ENCODE measurements at places on chromosomes 6 and 20.

DNA sequence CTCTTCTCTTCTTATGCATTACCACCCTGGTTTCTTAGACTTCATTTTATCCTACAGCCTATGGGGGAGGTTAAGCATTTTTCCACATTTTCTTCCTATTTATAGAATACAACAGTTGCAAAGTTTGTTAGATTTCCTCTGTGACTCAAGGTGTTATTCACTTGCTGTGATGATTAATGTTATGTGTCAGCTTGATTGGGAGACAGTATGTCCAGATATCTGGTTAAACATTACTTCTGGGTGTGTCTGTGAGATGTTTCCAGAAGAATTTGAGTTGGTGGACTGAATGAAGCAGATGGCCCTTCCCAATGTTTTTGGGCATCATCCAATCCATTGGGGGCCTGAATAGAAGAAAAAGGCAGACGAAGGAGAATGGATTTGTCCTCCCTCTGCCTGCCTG lies 131.3 kb downstream of the C6orf118 start:
- DNase-seq = no peak

GRCh38 chr6:4128748-4129147 lies 6.6 kb downstream of the ECI2 start:
- no peak for DNase-seq

- no peak for DNase-seq
These were observed 33.4 kb downstream of the CEBPB start for GRCh38 chr20:50224052-50224451.

- DNase-seq = no peak
These were observed 128.9 kb upstream of the BEND3 start for GRCh38 chr6:107244082-107244741.

GRCh38 chr20:54103067-54103761 lies 32.8 kb upstream of the BCAS1 start:
- DNase-seq = peak; percentile 90

- DNase-seq = no peak
These were observed 79.8 kb downstream of the VEGFA start for GRCh38 chr6:43849844-43850243.

DNA sequence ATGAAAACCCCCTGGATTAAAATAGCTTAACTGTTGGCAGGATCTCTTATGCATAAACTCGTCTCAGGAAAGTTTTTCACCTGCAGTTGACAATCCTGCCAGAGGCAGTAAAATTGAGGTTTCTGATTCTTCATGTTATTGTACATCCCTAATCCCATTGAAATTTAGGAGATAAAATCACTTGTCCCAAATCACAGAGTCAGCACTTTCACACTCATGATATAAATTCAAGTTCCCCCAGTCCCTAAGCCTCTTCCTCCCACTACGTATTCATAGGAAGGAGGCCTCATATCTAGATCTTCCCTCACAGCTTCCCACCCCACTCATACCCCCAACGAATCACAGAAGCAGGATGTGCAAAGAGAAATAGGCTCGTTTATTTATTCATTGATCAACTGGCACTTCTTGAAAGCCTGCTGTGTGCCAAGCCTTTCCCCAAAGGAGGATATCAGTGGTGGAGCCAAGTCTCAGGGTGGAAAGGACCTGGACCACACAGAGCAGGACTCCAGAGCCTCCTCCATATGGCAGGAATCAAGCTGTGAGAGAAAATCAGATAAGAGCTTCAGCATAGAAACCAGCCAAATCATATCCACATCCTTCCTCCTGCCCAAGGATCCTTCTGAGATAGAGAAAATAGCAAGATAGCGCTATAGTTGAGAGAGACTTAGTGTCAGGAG lies 2.3 kb downstream of the SLPI start:
- DNase-seq = no peak

GRCh38 chr6:8785223-8785622 lies 349.9 kb upstream of the SLC35B3 start:
- no peak for DNase-seq

GRCh38 chr6:13427316-13427715 lies 60.1 kb downstream of the GFOD1 start:
- DNase-seq = peak; percentile 33

DNA sequence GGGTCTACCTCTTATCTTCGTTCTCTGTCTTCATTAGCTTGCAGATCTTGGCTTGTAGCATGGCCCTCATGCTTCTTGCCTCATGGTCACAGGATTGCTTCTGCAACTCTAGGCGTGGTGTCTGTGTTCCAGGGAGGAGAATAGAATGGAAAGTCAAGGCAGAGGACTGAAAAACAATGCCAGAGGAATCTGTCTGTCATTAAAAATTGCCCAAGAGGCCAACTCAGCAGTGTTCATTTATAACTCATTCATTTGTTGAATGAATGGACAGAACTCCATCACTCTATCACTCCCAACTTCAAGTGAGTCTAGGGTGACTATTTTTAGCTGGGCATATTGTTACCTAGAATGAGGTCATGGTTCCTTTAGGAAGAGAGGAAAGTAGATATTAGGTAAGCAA lies 179.6 kb downstream of the UST start:
- DNase-seq = no peak

DNA sequence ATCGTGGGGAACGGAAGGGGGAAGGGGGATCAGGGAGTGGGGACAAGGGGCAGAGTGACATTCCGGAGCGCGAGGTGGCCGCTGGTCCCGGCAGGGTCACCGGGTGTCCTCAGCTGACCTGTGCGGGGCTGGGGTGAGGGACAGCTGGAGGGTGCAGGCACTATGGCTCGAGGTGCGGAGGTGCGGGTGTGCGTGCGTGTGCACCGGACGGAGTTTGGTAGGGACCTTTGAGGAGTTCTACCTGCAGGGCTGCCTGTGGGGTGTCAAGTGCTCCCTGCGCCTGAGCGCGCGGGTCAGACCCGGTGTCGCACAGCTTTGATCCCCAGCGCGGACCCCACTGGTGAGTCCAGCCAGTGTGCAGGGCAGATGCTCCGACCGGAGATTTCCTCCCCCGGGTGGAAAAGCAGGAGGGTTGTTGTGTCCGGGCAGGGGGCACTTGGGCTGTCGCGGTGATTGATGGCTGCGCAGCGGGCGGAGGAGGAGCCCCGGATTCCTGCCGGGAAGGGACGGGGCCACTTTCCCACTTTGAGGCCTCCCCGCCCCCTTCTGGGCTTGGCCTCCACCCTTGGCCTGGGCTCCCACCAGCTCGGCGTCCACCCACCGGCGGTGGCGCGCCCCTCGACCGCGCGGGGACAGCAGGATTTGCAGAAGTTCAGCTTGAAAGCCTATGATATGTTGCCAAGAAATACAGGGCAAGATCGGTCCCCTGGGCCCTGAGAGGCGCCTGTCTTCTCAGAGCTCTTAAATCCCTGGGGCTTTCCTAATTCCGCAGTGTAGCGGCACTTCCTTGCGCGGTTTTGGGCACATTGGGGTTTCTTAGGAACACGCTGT lies 658 bp downstream of the RIN2 start:
- no peak for DNase-seq

GRCh38 chr6:50847890-50848594 lies 29.4 kb downstream of the TFAP2B start:
- DNase-seq = no peak

DNA sequence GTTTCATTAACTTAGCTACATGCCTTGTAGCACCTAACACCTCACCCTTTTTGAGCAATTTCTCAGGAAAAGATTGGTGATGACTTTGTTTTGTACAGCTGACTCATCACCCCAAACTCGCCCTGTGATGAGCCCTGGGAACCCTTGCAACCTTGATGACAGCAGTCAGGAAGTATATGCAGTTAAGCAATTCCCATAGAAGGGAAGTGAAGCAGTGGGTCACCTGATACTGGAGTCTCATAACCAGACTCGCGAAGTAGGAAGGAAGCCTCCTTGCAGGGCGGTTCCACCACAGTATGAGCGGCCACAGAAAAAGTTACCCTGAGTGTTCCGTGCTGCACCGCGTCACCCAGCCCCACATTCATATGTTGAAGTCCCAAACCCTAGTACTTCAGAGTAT lies 82.0 kb upstream of the EDN1 start:
- peak; percentile 47 for DNase-seq

- DNase-seq = no peak
These were observed 20.8 kb downstream of the ULBP3 start for GRCh38 chr6:150048099-150048498.

GRCh38 chr6:158371261-158371660 lies 59.0 kb downstream of the TULP4 start:
- no peak for DNase-seq

GRCh38 chr6:142400495-142400894 lies 98.7 kb downstream of the ADGRG6 start:
- no peak for DNase-seq

DNA sequence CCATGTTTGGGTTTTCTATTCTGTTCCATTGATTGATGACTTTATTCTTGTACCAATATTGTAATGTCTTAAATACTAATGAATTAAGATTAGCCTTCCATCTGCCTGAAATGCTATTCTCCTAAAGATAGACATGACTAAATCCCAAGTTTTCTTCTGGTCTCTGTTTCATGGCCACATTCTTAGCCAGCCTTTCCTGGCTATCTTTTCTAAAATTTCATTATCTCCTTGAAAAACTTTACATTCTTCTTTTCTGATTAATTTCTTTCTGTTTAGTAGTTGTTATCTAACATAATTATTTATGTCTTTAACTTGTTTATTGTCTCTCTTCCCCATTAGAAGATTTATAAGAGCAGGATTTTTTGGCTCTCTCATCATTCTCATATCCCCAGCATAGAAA lies 4.4 kb upstream of the PRIM2 start:
- no peak for DNase-seq

DNA sequence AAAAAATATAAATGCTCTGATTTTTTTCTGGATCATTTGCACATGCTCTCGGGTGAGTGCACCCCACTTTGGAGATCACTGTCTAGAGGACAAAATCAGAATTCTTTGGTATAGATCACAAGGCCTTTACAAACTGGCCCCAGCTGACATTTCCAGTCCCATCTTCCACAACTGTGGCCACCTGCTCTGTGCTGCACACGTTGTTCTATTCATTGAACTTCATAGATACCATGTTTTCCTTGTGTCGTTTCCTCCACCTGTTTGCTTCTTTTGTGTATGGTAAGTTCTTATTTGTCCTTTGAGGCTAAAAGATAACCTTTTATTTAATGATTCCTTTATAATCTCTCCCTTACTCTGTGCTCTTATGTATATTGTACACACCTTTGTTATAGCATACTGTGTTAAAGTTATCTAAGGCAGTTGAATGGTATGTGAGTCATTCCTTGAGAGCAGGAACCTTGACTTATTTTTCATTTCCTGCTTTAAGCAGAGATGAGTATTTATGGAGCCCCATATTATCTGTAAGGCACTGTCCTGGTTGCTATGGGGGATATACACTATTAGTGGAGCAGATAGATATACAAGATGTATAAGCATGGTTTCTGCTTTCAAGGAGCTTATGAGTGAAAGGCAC lies 12.0 kb upstream of the SLC17A5 start:
- DNase-seq = no peak

DNA sequence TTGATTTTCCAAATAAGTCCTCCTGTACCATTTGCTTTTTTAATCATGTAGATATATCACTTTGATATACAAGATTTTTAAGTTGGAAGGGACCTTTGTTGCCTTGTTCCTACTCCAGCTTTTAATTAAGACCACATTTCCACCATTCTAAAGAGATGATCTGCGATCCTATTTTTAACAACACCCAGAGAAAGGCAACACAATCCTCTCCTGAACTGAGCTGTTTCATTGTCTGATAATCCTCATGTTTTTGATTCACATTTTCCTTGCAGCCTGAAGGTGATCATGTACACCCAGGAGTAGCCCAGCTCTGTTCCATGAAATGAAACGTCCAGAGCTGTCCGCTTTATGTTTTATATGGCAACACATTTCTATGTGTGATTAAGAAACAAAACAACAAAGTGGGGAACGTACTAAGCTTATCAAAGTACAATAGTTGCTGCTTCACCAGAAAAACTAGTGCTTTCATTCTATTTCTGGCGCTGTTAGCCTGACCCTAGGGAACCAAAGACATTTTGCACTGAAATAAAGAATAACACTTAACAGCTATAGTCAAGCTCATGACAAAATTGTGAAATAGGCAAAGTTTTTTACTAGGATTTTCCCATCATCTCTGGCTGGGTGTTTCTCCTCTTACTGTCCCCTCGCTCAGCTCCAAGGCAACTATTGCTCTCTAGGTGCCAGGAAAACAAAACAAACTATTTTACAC lies 22.6 kb upstream of the TRAF3IP2 start:
- DNase-seq = no peak

- DNase-seq = no peak
These were observed 294.4 kb downstream of the KCNQ5 start for GRCh38 chr6:72916298-72916697.

DNA sequence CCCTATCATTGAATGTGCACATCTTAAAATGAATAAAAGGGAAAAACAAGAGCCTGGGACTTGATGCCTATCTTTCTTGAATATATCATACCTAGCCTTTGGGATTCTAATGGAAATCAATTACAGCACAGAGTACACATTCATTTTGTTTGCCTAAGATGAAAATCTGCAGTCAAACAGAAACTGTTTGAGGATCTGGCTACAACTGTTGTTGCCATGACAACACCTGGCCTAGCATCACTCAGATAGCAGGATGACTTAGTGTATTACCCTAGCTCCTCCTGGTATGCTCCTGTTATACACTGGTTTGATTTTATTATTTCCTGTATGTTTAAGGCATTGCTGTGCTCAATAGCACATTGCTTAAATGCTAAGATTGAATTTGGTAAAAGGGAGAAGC lies 71.5 kb upstream of the LAMP5 start:
- DNase-seq = no peak

DNA sequence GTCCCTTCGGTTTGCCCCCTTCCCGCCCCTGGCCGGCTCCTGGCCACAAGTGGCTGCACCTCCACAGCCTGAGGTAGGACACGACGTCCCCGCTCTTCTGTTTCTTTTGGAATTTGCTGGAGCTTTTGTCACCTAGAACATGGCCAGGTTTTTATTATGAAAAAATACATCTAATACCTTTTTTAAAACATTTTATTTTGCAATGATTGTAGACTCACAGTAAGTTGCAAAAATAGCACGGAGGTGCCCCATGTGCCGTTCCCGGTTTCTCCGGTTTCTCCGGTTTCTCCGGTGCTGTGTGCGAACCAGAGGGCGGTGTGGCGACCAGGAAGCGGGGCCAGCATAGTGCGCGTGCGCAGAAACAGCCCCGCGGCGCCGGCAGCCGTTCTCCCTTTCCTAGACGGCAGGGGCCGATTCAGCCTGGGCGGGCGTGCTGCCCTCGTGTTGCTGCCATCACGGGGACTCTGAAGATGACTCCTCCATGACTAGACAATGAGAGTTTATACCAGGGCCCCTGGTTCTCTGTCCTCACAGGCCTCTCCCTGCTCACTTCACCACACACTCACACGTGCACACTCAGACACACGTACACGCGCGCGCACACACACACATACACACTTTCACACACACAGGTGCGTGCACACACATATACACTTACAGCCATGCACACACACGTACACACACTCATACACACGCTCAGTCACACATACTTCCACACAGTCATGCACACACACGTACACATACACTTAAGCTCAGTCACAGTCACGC lies 102.1 kb downstream of the TMEM242 start:
- DNase-seq = peak; percentile 92

DNA sequence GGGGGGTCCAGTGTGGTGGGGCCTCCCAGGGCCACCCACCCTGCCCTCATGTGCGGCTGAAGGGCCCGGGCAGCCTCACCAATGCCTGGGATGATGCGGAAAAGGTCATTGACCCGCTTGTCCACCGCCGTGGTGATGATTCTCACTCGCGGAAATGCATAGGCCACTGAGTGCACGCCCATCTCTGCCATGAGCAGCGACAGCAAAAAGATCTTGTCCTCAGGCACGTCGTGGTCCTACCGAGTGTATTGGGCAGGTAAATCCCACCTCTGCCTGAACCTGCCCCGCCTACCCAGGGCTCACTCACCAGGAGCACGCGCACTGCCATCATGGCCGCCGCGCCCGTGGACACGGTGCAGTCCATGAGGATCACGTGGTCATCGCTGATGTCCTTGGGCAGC lies 16.1 kb downstream of the UCKL1 start:
- no peak for DNase-seq

- DNase-seq = no peak
These were observed 203.4 kb upstream of the KCNQ5 start for GRCh38 chr6:72418495-72418894.
